ENCODE measurements at places on chromosomes 1 and 21.

DNA sequence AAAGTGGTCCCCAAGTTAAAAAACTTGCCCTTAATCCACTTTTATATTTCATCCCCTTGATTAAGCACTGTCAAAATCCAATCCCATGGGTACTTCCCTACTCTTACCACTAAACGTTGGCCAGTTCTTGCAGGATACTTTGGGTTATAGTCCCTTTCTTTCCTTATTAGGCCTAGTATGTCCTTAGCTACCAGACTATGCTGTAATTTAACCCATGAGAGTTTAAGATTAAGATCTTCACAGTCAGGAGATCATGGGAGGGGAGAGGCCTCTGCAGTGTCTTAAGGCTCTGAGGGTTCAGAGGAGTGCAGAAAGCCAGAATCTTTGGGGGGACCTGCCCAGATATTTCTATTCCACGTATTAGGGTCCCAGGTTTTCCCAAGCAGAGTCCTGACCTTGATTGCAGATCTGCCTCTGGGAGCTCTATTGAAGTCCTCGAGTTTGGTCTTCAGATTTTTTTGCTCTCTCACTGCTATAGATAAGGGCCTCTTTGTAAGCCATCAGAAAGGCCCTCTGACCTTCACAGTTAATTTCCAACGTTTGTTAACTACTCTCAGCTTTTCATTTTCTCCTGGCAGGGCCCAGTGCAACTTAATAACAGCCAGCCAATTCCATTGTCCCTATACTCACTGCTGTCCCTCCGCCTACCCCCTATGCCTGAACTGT lies 9.0 kb upstream of the CGN start:
- no peak for DNase-seq

- DNase-seq = no peak
Measured at GRCh38 chr21:37202221-37203110, 64.7 kb downstream of the VPS26C start.

GRCh38 chr1:67371043-67371442 lies 59.2 kb downstream of the SERBP1 start:
- DNase-seq = no peak

DNA sequence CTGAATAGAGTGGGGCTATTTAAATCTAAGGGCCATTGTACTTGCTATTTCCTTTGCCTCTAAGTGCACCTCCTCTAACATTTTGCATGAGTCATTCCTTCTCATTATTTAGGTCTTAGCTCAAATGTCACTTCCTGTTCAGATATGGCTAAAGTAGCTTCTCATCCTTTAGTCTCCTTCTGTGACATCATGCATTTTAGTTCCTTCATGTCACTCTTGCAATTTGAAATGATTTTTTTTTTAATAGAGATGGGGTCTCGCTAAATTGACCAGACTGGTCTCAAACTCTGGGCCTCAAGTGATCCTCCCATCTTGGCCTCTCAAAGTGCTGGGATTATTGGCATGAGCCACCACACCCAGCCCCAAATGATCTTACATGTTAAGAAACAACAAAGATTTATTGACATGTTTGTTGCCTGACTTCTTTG lies 6.6 kb downstream of the TBX19 start:
- DNase-seq = no peak

DNA sequence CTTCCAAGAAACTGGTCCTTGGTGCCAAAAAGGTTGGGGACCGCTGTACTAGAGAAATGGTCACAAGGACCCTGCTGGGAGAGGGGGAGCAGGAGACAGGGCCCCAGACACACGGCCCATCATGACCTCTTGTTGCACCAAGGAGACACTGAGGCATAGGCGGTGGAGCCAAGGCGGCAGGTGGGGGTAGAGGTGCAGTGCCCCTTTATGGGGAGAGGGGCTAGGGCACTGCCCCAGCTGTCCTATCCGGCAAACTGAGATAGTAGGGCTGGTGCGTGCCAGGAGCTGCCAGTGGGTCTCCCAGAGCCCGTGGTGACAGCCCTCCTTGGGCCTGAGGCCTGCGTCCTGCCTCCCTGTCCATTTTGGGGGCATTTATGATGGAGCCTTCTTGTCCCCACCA lies 20.3 kb downstream of the TNNT2 start:
- DNase-seq = peak; percentile 9

DNA sequence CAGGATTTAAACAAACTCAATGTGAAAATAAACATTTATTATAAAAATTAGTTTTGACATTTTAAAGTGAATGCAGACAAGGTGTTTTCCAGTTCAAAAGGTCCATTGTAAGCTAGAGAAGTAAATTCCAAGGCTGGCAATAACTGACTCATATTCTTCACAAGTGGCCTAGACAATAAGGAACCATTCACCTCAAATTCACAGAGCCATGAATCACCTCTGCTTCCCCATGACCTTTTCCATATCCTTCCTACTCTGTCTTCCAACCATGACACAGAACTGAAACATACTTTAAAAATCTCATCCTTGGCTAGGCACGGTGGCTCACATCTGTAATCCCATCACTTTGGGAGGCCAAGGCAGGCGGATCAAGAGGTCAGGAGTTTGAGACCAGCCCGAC lies 24.8 kb downstream of the F11R start:
- DNase-seq = no peak

DNA sequence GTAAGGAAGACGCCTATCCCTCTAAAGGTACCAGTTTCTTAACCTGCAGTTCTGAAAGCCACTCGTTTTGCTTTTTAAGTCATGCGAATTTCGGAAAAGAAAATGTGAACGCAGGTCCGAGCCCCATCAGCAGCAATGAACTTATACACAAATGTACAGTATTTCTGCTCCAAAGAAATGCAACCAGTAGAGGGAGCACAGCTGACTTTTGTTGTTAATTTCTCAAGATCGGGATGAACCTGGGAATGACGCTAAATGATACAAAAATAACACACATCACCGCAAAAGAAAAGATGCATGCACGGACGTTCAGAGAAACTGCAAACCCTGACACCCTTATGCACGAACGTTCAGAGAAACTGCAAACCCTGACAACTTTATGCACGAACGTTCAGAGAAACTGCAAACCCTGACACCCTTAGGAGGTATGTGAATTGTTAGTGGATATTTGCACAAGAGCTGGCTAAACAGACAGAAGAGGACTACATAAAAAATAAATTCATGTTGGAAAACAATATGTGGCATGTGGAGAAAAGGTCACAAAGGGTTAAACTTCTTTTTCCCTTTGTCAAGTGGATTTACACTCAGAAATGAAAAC lies 3.5 kb upstream of the TIAM1 start:
- no peak for DNase-seq

GRCh38 chr1:67463298-67463955 lies 33.2 kb upstream of the SERBP1 start:
- DNase-seq = peak; percentile 38

DNA sequence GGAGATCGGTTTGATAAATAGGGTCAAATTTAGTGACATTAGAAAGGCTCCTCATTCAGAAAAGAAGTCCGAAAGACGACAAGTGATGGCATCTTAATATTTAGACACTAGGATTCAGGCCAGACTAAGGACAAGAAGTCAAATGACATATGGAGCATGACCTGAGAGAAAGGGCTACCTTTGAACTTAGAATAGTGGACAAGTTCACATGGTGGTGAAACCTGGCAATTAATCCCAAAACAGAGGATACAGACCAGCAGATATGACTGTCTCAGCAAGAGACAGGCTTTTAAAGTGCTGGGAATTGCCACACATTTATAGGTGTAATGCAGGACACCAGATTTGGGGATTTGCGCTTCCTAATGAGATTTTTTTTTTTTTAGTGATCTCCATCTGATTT lies 145.2 kb downstream of the ZP4 start:
- no peak for DNase-seq

DNA sequence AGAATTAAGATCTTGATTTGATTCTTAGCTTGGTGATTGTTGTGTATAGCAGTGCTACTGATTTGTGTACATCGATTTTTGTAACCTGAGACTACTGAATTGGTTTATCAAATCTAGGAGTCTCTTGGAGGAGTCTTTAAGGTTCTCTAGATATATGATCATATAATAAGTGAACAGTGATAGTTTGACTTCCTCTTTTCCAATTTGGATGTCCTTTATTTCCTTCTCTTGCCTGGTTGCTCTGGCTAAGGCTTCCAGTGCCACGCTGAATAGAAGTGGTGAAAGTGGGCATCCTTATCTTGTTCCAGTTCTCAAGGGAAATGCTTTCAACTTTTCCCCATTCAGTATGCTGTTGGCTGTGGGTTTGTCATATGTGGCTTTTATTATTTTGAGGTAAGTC lies 61.5 kb upstream of the LYST start:
- no peak for DNase-seq

DNA sequence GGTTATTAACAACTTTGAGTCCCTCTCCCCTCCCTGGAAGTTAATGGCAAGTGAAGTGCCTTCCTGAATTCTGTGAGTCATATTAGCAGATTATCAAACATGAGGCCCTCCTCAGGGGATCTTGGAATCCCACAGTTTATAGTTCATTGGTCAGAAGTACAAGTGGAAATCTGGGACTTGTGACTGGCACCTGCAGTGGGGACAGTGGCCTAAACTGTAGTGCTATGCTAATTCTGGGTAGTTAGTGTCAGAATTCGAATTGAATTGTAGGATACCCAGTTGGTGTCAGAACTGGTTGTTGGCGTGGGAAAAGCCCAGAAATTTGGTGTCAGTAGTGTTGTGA lies 26.2 kb downstream of the ZYG11B start:
- DNase-seq = no peak

DNA sequence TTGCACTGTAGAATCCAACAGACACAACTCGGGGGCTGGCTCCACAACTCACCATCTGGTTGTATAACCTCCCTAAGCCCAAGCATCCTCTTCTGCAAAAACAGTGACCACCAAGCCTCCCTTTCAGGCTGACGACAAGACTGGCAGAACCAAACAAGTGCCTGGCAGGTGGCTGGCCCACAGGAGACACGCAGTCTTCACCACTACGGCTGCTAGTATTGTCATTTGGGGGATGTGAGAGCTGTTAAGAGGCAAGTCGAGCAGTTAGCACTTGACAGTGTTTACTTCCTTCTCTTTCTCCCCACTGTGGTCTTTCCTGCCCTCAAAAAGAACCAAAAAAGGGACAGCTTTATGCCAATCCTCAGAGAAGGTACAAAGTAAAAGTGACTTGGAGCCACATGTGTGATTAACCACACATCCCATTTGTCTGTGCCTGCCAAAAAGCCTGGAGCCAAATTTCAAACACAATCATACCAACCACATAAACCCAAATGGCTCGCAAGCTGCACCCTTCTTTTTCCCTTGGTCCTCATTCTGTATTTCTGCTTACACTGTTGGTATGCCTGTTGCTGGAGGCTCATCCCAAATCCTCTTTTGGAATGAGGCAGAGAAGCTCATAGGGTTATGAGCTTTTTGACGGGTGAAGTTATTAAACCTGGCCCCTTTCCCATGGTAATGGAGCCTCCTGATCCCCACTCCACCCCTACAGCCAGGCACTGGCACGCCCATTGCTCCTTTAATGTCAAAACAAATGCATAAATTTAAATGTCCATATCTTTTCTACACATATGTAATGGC lies 94.1 kb downstream of the TGFBR3 start:
- DNase-seq = peak; percentile 29

DNA sequence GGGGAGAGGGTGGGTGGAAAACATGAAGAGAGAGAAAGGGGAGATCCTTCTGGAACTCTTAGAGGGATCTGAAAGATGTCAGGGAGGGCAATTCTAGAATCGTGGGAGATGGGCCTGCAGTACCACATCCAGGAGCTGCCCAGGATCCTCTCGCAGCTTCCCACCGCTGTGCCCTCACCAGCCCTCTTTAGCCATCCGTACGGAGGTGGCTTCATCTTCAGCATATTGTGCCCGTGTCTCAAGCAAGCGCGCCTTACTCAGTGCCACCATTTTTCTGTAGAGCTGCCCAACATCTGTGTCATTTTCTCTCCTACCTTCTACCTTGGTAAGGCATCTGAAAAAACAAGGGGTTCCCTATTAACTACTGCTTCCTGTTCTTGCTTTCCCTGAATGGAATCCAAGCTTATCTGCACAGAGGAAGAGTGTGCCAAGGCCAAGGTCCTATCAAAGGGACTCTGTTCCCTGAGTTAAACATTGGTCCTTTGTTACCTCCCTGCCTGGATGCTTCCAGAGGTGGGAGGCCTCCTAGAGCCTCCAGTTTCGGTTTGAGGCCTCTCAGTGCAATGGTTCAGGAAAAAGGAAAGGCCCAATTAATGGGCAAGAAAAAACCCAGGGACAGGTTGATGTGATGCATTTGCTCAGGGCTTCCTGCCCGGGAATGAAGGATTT lies 23.2 kb downstream of the C1orf116 start:
- DNase-seq = no peak
